ENCODE measurements at places on chromosomes 16 and 17.

GRCh38 chr16:505479-506245 is 21.9 kb upstream of the CAPN15 start:
- no peak for DNase-seq

- DNase-seq: no peak
Observed at GRCh38 chr17:39107155-39107554, 44.3 kb downstream of the PLXDC1 start.

GRCh38 chr17:45114117-45114932 is 18.0 kb downstream of the PLCD3 start:
- no peak for DNase-seq

GRCh38 chr17:17241656-17242055 is 4.7 kb upstream of the FLCN start:
- DNase-seq: no peak

- no peak for DNase-seq
Observed at GRCh38 chr16:75114946-75115825, 1.4 kb downstream of the LDHD start.

DNA sequence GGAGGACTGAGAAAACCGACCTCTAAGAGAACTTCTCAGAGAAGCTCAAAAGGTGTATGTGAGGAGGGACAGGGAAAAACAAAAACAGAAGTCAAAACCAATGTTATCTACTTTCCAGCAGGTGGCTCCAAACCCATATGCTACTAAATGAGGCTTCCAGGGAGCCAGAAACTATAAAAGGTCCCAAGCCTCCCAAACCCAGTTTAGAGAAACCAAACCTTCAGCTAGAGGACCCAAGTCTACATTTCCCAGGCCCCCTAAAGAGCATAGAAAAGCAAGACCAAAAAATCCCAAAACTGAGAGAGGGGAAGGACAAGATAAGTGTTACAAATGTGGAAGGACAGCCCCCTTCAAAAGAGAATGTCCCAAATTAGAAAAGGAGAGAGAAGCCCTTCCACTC is 3.7 kb downstream of the HPR start:
- DNase-seq: peak; percentile 49

DNA sequence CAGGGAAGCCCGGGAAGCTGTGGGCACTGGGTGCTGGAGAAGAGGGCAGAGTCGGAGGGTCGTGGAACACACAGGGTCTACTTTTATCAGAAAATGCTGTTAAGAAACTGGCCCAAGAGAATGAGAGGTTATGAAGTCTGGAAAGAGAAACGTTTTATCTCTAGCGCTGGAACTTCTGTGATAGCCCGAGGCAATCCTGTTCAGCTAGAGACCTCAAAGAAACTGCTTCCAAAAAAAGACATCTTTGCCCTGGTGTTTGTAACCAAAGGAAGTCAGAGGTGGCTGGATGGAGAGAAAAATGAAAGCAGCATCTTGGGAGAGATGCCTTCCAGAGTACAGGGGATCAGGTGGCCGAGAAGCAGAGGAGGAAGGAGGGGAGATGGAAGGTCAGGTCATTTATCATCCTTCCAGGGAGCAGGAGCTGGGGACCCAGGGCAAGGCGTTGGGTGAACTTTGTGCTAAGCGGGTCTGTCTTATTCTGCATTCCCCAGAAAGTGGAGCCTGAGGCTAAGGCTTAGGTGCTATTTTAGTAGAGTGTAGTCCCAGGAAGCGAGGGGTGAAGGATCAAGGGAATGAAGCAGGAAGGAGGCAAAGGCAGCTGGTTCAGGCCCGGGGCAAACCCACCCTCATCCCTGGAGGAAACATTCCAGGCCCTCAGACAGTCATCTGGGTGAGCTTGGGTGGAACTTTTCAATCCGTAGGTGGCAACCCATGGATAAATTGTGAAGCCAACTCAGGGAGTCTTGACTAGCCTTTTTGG is 66.5 kb downstream of the MGAT5B start:
- no peak for DNase-seq

GRCh38 chr17:60744355-60744966 is 66.8 kb downstream of the BCAS3 start:
- DNase-seq: no peak

DNA sequence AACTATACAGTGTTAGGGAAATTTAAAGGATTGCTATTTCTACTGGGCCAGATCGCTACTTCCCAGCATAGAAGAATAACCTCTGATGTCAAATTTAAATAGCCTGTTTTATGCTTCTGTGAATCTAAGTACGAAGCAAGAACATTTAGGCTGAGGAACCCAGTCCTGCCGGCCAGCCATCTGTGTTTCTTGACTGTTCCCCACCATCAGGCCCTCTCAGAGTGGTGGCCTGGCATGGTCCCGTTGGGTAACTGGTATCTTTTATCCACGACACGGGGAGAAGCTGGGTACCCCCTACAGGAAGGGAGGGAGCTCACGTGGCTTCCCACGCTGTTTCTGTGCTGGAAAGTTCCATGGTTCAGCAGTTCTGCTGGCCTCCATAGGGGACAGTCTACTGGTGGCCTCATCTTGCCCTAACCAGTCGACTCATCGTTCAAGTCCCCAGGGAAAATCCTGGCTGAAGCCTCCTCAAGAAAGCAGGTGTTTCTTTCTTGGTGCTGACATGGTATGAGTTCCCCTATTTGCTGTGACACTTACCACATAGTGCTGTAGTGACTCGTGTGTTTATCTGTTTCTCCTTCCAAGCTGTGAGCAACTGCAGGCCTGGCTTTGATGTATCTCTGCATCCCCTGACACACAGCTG is 201.7 kb upstream of the NLRP1 start:
- peak; percentile 33 for DNase-seq
